Activated CD8-positive, alpha-beta memory T cell treated with anti-CD3 and anti-CD28 coated beads for 4 hours (primary cell): ENCODE measurements at places on chromosomes 16 and 17.

DNA sequence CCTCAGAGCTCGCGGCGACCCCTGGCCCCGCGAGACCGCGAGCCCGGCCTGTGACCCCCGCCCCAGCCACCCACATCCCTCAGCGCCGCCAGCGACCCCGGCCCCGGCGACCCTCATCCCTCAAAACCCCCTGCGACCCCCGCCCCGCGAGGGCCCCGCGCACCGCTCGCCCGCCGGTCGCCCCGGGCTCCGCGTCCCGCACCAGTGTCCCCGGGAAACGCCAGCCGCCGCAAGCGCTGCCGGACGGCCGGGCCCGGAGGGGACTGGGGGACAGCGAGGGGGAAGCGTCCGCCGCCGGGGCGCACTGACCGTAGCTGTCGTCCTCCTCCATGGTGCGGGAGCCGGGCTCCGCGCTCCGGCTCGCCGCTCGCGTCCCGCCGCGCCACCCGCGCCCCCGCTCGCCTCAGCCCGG, at the start of gene CYTH1:
Gene CYTH1 (minus strand): TSS at position 381 of the 412 bp plus-strand sequence. CDS start 50 bp downstream, at position 331.
- DNase-seq = no peak

DNA sequence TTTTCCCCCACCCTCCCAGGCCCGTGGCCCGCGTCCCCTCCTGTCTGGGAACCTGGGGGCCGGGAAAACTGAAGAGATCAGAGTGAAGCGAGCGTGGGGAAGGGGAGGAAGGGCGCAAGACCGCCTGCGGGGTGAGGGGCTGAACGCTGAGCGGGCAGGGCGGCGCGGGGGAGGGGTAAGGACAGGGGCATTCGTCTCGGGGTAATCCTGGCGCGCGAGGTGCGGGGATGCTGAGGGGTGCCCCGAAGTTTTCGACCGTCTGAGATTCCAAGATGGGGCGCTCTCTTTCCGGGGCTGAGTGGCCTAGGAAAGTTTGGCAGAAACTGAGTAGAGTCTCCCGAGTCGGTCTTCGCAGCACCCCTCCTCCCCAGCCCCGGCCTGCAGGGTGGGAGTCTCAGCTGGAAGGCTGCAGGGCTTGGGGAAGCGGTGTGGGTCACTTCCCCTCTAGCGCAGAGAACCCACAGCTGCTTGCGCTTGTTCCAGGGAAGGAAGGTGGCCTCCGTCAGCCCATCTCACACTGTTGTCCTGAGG, 555 bp downstream of the TTYH2 start:
- no peak for DNase-seq

DNA sequence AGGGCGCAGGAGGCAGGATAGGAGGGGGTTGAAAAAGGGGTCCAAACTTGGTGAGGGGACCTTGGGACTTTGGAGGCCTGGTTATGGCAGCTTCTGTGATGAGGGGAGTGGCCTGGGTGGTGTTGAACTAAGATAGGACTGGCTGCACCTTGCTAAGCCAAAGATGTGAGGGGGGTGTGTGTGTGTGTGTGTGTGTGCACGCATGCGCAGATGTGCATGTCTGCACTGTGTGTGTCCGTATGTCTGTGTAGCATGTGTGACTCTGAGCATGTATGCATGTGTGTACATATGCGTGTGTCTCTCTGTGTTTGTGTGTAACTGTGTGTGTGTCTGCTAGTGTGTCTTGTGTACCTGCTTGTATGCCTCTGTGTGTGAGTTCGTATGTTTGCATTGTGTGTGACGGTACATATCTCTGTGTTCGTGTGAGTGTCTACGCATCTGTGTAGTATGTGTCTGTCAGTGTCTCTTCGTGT, 4.1 kb downstream of the SLC16A5 start:
- no peak for DNase-seq

- DNase-seq = no peak
These were observed 8.1 kb upstream of the KDM8 start for GRCh38 chr16:27195076-27195741.

DNA sequence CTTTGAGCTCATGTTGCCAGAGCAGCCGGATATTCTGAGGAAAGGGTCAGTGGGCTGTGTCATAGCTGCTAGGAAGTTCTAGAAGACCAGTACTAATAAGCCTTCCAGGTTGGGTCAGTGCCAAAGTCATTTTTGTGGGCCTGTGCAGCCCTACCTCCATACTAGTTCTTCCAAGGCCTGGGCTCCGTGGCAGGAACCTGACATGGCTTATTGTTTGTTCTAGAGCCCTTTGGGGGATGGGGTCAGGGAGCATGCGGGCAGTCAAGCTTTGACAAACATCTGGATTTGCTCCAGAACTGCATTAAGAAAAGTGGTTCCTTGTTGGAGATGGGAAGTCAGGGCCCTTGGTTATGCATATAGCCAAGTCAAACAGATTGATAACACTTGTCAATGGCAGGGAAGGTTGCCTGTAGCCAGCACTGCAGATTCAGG, 7.6 kb downstream of the ALKBH5 start:
- DNase-seq = no peak

GRCh38 chr17:33116021-33116551, 124.4 kb downstream of the SPACA3 start:
- no peak for DNase-seq

GRCh38 chr17:29080965-29081364, 38.0 kb downstream of the PIPOX start:
- no peak for DNase-seq

DNA sequence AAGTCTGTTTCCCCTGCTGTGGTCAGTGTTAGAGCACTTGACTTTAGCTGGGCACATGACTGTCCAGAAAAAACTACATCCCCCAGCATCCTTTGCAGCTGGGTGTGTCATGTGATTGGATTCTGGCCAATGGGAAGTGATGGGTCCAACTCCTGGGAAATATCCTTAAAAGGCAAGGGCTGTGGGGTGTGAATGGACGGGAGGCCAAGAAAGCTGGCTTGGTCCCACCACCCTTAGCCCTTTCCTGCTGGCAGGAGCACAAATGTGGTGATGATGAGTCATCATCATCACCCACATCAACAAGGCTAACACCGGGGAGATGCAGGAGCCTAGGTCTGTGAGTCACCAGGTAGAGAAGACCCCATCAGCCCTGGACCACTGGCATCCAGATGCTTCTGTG, 341.7 kb downstream of the C16orf95 start:
- DNase-seq = no peak

- DNase-seq = no peak
These were observed 111.7 kb downstream of the MAP2K6 start for GRCh38 chr17:69525920-69526841.

GRCh38 chr16:71796501-71797097, 12.0 kb downstream of the AP1G1 start:
- no peak for DNase-seq
